ENCODE measurements at places on chromosomes 2 and 18. TPM values are rescaled to one million over a fixed set of nuclear protein-coding genes. Genes with fewer than 3 reads are reported as not detected.
A peak's percentile ranks its signal among the peaks of the same experiment; 100 is the strongest.

Gene ANKRD36
- 14.6 TPM for total RNA-seq

Gene ABCG8
- not detected for total RNA-seq

Gene IL37
- total RNA-seq: not detected

Gene CFAP65
- total RNA-seq: not detected

Gene CPS1
- total RNA-seq: 2.8 TPM

Gene DYNAP
- not detected for total RNA-seq

Gene AAK1
- total RNA-seq: 78.3 TPM

Gene MGAT4A
- 49.3 TPM for total RNA-seq

Gene RAB6C
- not detected for total RNA-seq

Gene DNAJC5G
- not detected for total RNA-seq

Gene TMEM150A
- 3.4 TPM for total RNA-seq

Gene RAX
- total RNA-seq: not detected

Gene CHMP3
- total RNA-seq: 42.6 TPM

Gene RAB6D
- total RNA-seq: not detected

- no peak overlapping the region for H3K27ac ChIP-seq
- no peak for DNase-seq
- H3K4me3 ChIP-seq: no peak overlapping the region
- no peaks in the 10 kb centered on the region for H3K4me1 ChIP-seq
- H3K27me3 ChIP-seq: peaks cover 22% of the 10 kb centered on the region
Measured at GRCh38 chr2:9074930-9075329, 71.4 kb upstream of the MBOAT2 start.

DNA sequence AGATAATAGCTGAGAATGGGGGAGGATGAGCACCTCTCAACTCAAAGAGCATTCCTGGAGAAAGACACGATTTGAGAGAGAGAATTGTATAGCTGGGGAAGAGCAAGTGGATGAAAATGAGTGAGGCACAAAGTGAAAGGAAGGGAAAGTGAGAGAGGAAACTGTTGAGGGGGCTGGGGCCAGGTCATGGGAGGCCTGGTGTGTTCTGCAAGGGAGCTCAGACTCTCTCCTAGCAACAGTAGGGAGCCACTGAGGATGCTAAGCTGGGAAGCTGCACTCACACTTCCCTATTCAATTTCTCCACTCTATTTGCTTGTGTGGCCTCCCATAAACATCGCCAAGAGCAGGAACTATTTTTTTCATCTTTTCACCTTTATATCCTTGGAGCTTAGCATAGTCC lies 14.8 kb downstream of the EVA1A start:
- no peak overlapping the region for H3K4me3 ChIP-seq
- H3K4me1 ChIP-seq: no peaks in the 10 kb centered on the region
- no peak for DNase-seq
- no peak overlapping the region for H3K27ac ChIP-seq
- H3K36me3 ChIP-seq: no peaks in the 10 kb centered on the region

DNA sequence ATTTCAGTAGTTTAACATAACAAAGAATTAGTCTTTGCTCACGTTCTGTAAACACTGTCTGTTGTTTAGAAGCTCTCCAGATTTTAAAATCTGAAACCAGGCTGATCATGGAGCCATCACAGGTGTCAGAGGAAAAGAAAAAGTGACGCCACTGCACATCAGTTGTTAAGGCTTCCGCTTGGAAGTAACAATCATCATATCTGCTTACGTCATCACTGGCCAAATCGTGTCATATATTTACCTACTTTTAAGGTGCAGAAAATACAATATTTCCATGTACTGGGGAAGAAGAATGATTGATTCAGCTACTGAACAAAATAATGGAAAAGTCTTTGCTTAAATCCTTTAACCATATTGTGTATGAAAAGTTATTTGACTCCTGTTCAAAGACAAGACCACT lies 382.6 kb upstream of the MC4R start:
- no peaks in the 10 kb centered on the region for H3K27me3 ChIP-seq
- no peak for DNase-seq
- H3K27ac ChIP-seq: no peak overlapping the region
- H3K4me1 ChIP-seq: no peaks in the 10 kb centered on the region

DNA sequence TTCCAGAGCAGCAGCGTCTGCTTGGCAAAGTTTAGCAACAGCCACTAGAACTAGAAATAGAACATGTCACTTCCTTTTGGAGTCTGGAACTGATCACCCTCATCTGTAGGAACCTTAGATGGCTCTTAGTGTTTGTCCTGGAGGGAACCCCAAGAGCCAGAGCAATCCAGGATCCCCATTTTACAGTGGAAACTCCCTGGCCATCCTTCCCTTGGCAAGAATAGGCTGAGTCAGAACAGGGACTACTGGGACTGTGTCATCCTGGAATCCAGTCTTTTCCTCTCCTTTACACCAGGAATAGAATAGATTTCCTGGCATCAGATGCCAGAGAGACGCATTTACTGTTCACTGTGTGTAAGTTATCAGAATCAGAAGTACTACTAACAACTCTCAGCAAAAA lies 33.2 kb upstream of the GRHL1 start:
- peaks cover 12% of the 10 kb centered on the region for H3K36me3 ChIP-seq
- no peak overlapping the region for H3K27ac ChIP-seq
- peaks cover 8% of the 10 kb centered on the region for H3K4me1 ChIP-seq
- H3K4me3 ChIP-seq: no peak overlapping the region
- H3K27me3 ChIP-seq: no peaks in the 10 kb centered on the region
- DNase-seq: no peak

DNA sequence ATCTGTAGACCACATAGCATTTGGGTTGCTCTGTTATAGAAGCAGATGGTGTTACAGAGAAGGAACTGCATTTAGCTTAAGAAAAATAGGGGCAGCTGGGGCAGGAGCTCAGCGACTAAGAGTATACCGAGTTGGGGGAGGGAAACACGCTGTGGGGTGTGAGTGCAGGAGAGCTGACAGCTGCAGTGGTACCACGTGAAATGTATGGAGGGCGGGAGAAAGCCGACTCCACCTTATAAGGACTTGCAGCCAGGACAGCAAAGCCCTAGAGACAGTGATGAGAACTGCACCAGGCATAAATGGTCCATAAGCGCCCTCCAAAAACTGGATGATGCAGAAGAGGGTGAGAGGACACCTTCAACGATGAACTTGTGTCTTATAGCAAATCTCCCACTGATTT lies 237.6 kb downstream of the PRKCE start:
- H3K36me3 ChIP-seq: no peaks in the 10 kb centered on the region
- no peak overlapping the region for H3K27ac ChIP-seq
- peak; percentile 39 for DNase-seq
- no peaks in the 10 kb centered on the region for H3K27me3 ChIP-seq
- no peak overlapping the region for H3K4me3 ChIP-seq
- H3K4me1 ChIP-seq: peaks cover 34% of the 10 kb centered on the region

DNA sequence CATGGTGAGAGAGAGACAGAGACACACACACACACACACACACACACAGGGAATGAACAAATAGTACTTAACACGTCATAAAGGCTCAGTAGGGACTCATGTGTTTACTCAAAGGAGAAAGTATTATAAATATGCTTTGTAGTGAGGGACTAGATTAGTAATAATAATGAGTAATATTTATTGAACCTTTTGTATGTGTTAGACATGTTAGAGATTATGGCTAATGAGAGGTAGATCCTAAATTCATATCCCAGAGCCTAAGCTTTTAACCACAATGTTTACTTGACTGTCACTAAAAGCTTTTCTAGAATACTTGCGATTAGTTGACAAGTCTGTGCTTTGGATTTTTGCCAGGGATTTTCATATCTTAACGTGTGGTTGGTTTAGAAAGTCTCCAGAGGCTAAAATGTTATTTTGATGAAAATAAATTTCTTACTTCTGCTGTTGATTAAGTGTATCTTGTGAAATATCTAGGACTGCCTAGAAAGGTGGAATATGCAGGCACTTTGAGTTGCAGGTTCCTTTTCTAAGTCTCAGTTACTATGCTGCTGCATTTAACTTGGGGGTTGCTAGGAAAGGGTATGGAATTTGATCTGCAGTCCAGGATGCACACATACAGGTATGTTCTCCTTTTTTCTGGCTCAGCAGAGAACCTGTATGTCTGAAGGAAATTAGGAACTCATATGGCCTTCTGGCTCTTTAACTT lies 64.5 kb downstream of the UBR3 start:
- DNase-seq: no peak
- no peaks in the 10 kb centered on the region for H3K4me1 ChIP-seq
- no peak overlapping the region for H3K27ac ChIP-seq
- no peaks in the 10 kb centered on the region for H3K27me3 ChIP-seq
- no peak overlapping the region for H3K4me3 ChIP-seq

DNA sequence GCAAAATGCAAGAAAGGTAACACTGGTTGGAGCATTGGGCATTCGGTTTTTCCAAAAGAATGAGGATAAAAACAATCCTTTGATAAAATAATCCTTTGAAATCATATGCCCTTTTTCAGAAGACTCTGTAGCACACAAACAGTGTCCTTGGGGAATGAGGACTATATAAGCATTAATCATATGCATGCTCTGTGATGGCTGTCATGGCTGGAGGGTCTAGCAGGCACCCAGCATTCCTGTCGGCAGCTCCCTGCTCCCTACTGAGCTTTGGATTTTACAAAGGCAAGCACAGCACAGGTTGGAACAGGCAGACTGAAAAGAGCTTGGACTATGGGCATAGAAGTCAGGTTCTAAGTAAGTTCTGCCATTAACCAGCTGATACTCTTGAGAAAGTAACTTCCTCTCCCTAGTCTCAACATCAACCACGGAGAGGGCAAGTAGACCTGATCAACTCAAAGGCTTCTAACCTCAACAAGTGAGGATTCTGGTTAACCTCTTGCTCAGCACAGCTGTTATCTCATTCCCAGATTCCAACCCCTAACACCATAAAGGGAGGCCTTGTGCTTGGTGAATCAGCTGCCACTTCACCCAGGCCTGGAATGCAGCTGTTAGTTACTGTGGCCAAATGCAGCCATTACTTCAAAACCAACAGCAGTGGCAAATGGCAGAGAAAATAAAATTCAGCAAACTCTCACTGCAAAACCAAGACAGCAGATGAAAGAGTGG lies 29.5 kb downstream of the GALNT14 start:
- H3K27ac ChIP-seq: no peak overlapping the region
- H3K4me1 ChIP-seq: no peaks in the 10 kb centered on the region
- no peak for DNase-seq

DNA sequence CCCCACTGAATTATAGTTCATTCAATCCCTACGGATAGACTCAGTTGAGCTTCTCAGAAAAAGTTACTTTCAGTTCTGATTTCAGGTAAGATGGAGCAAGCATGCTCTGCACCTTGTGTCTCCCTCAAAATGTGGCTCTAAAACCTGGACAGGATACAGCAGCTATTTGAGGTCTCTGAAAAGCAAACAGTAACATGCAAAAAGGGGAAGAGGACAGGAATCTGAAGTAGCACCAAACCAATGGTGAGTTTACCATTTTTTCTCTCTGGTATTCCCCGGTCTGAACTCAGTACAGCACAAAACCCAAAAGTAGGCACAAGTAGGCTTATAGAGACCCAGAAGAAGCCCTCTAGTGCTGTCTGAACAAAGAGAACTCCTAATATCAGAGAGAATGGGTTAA lies 34.1 kb downstream of the LANCL1 start:
- DNase-seq: no peak
- H3K36me3 ChIP-seq: peaks cover 28% of the 10 kb centered on the region
- H3K27ac ChIP-seq: no peak overlapping the region
- no peak overlapping the region for H3K4me3 ChIP-seq
- H3K4me1 ChIP-seq: peaks cover 10% of the 10 kb centered on the region

- no peak overlapping the region for H3K4me3 ChIP-seq
- no peaks in the 10 kb centered on the region for H3K27me3 ChIP-seq
- no peaks in the 10 kb centered on the region for H3K36me3 ChIP-seq
- no peaks in the 10 kb centered on the region for H3K4me1 ChIP-seq
- no peak overlapping the region for H3K27ac ChIP-seq
- DNase-seq: no peak
Measured at GRCh38 chr2:16816016-16816415, 150.4 kb upstream of the CYRIA start.

DNA sequence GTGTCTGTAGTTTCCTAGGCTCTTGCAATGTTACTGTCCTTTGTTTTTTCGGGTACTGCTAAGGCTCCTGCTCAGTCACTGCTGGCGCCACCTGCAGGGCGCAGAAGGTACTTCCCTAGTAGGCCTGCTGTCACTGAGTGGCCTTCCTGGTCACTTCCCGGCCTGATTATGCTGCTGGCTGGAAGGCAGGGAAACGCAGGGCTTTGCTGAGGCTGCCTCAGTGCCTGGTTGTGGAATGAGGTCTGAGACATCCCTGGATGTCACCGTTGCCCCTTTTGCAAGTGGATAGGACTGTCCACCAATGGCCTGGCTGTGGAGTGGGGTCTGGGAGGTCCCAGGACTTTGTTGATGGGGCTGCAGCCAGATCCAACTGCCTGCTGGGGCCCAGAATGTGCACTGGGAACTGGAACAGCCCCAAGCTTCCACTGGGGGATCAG lies 13.1 kb downstream of the DAW1 start:
- peak; percentile 57 for DNase-seq
- no peak overlapping the region for H3K27ac ChIP-seq
- H3K27me3 ChIP-seq: peaks cover 4% of the 10 kb centered on the region
- no peaks in the 10 kb centered on the region for H3K4me1 ChIP-seq
- H3K4me3 ChIP-seq: no peak overlapping the region
- no peaks in the 10 kb centered on the region for H3K36me3 ChIP-seq

- peaks cover 6% of the 10 kb centered on the region for H3K36me3 ChIP-seq
- H3K4me1 ChIP-seq: no peaks in the 10 kb centered on the region
- H3K27me3 ChIP-seq: peaks cover 3% of the 10 kb centered on the region
- no peak for DNase-seq
- no peak overlapping the region for H3K4me3 ChIP-seq
Measured at GRCh38 chr2:208389940-208390339, 16.7 kb upstream of the PTH2R start.

GRCh38 chr2:11842336-11842735 lies 95.9 kb downstream of the LPIN1 start:
- H3K27me3 ChIP-seq: no peaks in the 10 kb centered on the region
- no peaks in the 10 kb centered on the region for H3K36me3 ChIP-seq
- no peak overlapping the region for H3K4me3 ChIP-seq
- no peak for DNase-seq

DNA sequence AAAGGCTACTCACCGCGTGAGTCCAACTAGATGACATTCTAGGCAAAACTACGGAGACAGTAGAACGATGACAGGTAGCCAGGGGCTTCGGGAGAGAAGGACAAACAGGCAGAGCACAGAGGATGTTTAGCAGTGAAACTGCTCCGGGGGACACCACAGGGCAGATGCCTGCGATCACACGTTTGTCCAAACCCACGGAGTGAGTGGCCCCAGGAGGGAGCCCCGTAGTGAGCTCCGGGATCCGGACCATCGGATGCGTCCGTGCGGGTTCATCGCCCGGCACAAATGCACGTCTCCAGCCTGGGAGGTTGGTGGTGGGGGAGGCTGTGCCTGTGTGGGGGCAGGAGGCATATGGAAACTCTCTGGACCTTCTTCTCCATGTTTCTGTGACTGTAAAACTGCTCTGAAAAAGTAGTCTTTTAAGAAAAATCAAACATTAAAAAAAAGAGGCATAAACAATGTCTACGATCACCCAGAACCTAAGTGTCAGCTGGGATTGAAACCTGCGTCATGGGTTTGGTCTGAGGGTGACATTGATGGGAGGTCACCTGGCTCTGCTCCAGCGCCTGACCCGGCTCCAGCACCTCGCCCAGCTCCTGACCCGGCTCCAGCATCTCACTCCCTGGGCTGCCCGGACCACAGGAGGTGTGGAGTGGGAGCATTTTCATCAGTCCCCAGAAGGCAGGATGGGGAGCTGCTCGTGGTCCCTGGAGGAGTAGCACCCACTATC lies 83.0 kb upstream of the CTDP1 start:
- H3K4me1 ChIP-seq: peaks cover 3% of the 10 kb centered on the region
- DNase-seq: no peak
- H3K36me3 ChIP-seq: no peaks in the 10 kb centered on the region

- no peak overlapping the region for H3K27ac ChIP-seq
- no peak overlapping the region for H3K4me3 ChIP-seq
- H3K4me1 ChIP-seq: peaks cover 20% of the 10 kb centered on the region
- no peak for DNase-seq
- H3K27me3 ChIP-seq: no peaks in the 10 kb centered on the region
Measured at GRCh38 chr2:95113464-95113863, 8.1 kb downstream of the MRPS5 start.
